GM04504 (cell line): ENCODE measurements at places on chromosomes 6 and 20.
A peak's percentile ranks its signal among the peaks of the same experiment; 100 is the strongest.

DNA sequence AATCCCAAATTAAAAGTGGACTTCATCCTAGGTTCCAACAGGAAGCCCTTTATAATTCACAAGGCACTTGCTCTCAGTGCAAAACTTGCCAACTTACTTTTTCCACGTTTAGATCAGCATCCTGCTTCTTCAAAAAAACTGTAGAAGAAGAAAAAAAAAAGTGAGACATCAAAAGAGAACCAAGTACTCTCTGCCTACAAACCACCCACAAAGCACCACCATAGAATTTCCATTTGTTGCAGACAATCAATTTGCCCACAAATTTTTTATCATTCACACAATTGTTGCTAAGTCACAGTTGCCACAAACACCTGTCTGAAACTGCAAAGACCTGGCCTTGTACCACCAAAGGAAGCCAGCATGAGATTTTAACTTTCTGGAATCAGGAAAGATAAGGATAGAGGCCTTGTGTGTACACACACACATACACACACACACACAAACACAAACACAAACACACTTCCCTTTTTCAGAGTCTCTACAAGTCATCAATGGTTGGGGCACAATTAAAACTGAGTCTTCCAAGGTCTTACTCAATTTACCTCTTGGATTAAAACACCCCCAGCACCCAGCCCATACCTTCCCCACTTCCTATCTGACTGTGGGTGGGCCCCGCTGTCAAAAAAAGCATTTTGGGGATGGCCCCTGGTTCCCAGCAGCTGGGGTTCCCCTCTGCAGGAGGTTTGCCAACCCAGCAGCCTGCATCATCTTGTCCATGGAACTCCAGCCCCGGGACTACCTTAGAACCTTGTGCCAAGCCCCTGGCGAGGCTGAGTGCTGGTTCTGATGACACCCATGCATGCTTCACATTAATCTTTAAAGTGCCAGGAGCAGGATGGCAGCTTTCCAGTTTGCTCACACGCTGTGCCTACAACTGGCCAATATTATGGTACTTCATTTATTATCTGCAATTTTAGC, 26.5 kb downstream of the FYN start:
- DNase-seq: no peak

DNA sequence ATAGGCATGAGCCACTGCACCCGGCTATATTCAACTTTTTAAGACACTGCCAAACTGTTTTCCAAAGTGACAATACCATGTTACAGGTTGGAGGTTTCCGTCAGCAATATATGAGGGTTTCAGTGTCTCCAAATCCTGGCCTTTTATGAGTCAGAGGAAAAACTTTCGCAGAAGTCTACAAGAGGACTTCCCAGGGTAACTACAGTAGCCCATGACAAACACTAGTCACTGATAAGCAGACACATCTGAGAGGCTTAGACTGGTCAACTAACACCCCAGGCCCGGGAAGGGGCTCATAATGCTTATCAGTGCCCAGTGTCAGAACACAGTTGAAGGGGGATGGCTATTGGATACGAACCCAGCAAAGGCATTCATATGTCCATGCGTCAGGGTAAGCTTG, 85.4 kb downstream of the SOX4 start:
- DNase-seq: no peak

DNA sequence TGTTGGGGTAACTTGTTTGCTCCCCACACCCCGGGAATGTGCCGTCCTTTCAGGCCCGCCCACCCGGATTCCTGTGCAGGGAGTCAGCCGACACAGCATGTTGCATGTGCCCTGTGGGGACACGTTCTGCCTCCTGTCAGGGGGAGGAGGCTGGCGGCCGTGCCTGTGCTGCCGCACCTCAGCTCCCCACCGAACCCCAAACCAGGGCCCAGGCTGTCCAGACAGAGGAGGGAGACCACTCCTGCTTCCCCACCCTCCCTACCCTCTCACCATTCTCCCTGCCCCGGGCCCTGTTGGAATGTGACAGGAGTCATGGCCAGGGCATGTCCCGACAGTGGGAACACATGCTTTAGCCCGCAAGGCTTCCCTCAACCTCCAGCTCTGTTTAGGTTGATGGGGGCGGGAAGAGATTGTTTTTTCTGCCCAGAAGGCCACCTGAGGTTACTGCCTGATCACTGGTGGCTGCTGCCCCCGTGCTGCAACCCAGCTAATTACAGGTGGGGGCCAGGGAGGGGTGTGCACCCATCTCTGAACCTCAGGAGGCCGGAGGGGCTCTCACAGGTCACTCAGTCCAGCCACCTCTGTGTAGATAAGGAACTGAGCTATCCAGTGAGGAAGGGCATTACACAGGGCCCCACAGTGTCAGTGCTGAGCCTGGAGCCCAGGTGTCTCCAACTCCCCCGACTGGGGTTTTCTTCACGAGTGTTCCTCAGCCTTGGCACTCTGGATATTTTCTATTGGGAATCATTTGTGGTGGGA, 13.6 kb downstream of the LRRC73 start:
- no peak for DNase-seq

DNA sequence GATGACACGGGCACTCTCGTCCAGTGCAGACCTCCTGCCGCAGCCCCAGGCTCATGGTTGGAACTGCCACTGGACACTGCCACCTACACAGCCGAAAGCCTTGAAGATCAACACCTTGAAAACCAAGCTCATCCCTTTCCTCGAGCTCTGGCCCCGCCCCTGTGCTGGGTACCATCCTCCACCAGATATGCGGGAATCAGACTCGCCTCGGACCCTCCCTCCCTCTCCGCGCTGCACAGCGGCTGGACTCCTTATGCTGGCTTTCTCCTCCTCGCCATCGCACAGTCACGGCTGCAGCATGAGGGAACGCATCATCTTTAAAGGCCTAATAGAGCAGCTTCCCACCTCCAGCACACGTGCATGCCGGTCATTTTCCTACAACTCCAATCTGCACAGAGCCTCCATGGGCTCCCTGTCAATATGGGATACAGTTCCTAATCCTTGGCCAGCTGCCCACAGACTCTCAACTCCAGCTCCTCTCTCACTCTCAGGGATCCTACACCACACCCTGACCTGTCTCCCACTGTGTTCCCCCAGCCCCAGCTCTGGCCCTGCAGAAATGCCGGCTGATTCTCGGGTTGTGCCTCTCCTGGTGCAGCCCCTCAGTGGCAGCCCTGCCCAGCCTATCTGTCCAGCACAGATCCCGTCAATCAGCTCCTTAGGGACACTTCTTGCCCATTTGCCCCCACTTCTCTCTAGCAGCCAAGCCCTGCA, 23.2 kb downstream of the TXNDC5 start:
- DNase-seq: no peak

- no peak for DNase-seq
These were observed 67.2 kb upstream of the SNX9 start for GRCh38 chr6:157755746-157756411.

GRCh38 chr20:22333885-22334545, 250.4 kb downstream of the FOXA2 start:
- peak; percentile 12 for DNase-seq

GRCh38 chr20:8783734-8784133, 285.2 kb upstream of the PLCB4 start:
- DNase-seq: no peak

DNA sequence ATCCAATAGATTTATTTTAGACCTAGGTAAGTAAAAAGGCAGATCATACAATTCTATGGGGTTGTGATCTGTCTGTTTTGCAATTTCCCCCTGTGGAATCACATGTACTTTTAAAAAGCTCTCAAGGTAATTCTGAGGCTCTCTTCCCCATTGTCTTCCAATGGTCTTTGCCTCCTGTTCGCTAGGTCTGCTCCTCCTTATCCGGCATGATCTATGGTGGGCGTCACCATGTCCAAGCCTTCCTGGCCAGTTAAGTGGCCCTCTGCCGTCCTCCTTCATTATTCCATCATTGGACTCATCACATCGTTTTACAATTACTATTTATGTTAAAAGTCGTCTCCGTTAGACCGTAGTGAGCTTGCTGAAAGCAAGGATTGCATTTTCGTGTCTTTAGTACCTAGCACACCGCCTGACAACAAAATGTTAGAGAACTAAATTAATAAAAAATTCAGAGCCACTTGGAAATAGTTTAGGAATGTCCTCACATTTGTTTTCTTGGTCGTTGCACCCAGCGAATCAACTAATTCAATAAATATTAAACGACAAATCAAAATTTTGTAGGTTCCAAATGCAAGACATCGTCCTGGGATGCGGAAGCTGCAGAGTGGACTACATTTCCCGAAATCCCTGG, 2.2 kb upstream of the STXBP5 start:
- DNase-seq: no peak

DNA sequence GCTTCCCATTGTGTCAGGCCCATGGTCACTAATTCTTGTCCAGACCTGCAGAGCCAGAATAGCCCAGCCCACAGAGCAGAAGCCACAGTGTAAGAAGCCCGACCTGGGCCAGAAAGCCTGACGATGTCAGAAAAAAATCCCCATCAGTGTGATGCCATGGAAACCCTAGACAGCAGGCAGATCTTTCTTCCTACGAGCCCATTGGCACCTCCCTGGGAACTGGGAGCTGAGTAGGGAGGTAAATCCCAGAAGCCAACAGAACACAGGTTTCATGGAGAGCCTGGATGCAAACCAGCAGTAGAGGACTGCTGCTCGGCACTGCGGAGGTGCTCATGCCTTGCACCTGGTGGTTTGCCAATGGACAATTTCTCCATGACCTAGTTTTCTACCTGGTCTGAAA, 82.2 kb upstream of the SLC22A16 start:
- DNase-seq: no peak

DNA sequence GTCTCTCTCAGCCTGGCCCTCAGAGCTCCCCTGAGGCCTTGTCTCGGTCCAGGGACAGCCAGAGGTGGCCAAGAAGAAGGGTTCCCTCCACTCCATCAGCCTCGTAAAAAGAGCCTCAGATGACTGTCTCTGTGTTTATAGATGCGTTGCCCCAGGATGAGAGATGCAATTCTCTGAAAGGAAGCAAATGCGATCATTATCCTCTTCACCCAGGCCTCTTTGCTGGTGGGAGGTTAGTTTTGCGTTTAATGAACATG, 90.4 kb downstream of the YTHDF1 start:
- no peak for DNase-seq

GRCh38 chr6:43263314-43264178, 20.3 kb downstream of the TTBK1 start:
- DNase-seq: peak; percentile 35
